ENCODE measurements at places on chromosomes 11 and 22. TPM values are rescaled to one million over a fixed set of nuclear protein-coding genes. Genes with fewer than 3 reads are reported as not detected.

Gene RFPL1
- not detected for total RNA-seq

Gene MUC2
- not detected for total RNA-seq

Gene THRSP
- not detected for total RNA-seq

Gene TYR
- not detected for total RNA-seq

Gene ENTHD1
- total RNA-seq, result not detected

Gene B3GAT1
- not detected for total RNA-seq

Gene EFCAB6
- total RNA-seq, result 0.13 TPM

Gene HIRA
- 14.8 TPM for total RNA-seq

Gene OR4A16
- not detected for total RNA-seq

Gene ROM1
- total RNA-seq, result 2.9 TPM

Gene HRAS
- total RNA-seq, result 50.6 TPM

Gene MGAT3
- not detected for total RNA-seq

Gene RTN4R
- total RNA-seq, result 2.3 TPM

Data from dermis microvascular lymphatic vessel endothelial cell (primary cell).